ENCODE measurements at places on chromosomes 6 and 20.

DNA sequence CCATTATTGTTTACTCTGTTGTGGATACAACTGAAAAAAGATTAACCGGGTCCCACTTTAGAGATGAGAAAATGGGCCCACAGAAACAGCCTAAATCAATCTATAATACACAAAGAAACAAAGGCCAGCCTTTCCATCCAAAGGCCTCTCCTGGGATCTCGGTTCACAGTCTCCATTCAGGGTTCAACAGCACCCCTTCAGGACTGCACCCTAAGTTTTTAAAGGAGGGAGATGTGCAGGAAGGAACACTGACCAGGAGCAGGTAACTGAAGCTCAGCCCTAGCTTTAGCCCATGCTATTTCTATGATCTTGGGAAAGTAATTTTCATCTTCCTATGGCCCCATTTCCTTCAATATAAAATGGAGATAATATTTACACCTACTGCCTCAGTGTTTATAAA lies 147.7 kb downstream of the BTBD9 start:
- no peak for DNase-seq

- DNase-seq, result no peak
Measured at GRCh38 chr6:169701311-169701953, 397 bp downstream of the WDR27 start.

DNA sequence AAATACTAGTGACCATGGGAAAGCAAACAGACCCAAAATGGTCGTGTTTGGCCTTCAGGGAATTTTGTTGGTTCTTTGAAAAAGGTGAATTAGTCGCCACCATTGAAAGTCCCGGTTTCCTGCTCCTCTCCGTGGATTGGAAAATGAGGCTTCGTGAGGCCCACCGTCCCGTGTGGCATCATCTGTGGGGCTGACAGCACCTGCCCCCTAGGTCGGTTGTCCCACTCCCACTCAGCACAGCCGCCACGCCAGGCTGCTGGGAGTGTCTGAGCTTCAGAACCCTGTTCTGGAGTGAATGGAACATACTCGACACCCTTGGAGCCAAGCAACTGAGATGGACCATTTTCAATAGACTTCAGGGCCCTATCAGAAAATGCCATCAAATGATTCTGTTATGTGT lies 33.0 kb upstream of the FOXC1 start:
- no peak for DNase-seq

GRCh38 chr6:11972806-11973205 lies 39.3 kb upstream of the HIVEP1 start:
- no peak for DNase-seq

DNA sequence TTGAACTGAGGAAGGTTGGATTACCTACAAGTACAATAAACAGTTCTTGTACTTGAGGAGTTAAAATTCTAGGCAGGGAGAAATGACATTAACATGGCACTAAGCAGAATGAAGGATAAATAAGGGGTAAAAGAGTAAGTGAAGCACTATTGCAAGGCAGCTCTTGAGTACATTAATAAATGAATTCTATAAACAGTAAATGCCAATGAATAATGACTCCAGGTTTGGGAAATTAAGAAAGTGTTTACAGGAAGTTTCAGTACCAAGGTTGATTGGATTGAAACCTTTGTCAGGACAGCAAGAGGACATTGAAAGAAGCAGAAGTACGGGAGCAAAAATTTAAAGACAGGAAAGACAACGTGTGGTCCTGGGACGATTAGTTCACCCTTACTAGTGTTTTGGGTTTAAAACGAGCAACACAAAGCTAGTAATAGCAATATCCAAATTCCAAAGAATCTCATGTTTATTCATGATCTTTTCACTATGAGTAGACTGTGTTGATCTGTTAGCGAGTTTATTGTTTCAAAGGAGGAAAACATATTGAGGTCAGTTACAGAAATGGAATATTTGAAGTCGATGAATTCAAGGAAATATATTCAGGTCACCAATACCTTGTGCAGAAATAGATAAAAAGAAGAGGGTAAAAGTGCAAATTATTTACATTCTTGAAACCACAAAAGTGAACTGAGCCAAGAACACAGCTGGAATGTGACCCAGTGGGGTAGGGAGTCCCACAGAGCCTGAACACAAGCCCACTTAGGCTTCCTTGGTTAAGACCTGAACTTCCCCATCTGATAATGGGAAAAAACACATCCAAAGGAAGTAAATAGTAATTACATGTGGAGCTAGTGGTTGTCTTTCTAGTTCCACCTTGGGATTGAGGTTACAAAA lies 80.8 kb downstream of the MKKS start:
- no peak for DNase-seq

DNA sequence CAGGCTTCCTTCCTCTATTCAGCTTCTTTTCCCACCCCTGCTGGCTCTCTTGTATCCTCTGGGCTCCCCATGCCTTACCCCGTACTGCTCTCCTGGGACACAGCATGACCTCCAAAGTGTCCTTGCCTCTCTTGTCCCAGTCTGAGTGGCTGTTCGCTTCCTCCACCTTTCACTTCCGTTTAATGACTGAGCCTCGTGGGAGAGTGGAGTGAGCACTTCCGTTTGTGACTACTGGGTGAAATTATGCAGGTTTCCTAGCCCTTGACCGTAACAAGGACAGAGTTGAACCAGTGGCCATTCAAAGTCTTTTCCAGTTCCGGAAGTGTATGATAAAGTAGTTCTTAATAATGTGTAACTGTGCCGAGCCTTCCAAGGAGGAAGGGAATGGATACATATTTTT lies 109.2 kb downstream of the ARID1B start:
- DNase-seq, result no peak

DNA sequence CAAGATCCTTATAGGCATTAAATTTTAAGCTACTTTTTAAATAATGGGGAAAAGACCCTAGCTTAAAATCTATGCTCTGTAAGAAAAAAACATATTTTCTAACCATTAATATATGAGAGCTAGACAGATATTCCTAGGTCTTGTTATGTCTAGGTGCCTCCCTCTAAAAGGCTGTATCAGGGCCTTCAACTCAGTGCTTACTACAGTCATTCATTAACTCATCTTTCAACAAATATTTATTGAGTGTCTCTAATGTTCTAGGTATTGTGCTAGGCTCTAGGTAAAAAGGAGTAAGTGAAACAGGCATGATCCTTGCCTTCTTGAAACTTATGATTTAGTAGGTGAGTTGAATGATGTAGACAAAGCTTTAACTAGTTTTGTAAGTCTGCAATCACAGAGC lies 6.4 kb upstream of the STX11 start:
- no peak for DNase-seq

- no peak for DNase-seq
Measured at GRCh38 chr6:105432797-105433196, 29.9 kb upstream of the PREP start.

DNA sequence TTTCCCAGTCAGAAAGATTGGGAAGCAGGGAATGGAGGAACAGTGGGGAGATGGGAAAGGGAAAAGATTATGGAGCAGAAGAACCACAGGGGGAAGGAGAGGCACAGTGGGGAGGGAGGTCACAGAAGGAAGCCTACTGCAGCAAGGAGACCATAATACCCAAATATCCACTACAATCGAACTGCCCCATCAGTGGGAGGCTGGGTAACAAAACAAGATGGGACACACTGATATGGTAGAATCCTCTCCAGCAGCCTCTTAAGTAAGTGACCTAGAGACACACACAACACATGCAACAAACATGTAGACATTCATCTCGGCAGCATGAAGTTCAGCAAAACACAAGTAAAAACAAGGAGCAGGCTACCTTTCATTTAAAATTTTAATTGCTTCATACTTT lies 4.8 kb upstream of the FOXP4 start:
- no peak for DNase-seq

DNA sequence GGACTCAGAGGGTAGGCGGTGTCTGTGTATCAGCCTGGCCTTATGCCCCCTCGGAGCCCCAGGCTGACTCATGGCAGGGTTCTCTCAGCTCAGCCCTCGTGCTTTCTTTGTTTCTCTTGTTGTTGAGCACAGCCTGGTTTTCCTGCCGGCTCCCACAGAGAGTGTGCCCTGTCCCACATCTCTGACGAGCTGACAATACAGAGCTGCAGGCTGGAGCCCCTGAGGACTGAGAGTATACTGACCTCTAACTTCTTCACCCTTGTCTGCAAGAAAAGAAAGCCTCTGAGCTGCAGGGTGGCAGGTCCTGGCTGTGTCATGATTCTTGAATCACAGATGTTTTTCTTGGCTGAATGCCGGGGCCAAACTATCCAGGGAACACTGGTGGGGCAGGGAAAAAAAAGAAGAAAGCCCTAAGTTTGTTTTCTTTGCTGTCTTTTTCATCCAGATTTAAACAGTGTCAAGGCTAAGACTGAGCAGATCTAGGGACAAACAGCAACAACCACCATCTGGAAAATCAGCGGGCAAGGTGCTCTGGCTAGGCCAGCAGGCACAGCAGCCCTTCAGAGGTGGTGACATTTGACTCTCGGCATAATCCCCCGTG lies 63.3 kb upstream of the ZNF133 start:
- no peak for DNase-seq

All from activated CD8-positive, alpha-beta memory T cell treated with anti-CD3 and anti-CD28 coated beads for 1 hour (primary cell).